ENCODE measurements at places on chromosomes 6 and 20.

- DNase-seq, result no peak
Measured at GRCh38 chr20:46014517-46015396, 6.0 kb downstream of the MMP9 start.

DNA sequence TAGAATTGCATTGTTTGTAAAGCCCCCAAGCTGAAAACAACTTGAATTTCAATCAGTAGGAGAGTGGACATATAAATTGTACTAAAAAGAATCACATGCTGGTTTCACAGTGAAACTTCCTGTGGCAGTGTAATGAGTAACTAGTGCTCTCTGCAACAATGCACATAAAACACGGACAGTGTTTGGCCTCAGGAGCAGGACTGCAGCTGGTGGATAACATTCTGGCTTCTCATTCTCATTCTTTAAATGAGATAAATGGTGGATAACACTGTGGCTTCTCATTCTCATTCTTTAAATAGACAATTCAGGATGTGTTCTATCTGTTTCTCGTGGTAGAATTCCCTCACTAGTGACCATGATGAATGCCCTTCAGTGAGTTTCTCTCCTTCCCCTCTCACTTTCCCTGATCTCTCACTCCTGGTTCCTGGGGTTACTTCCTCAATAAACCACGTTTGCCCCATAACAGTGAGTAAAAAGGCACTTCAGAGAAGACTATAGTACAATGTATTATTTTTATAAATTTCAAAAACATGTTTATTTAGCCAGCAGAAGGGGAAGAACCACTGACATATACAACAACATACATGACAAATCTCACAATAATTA lies 59.9 kb downstream of the SLC22A2 start:
- DNase-seq, result no peak

GRCh38 chr6:118509009-118509617 lies 39.0 kb upstream of the PLN start:
- peak; percentile 23 for DNase-seq

DNA sequence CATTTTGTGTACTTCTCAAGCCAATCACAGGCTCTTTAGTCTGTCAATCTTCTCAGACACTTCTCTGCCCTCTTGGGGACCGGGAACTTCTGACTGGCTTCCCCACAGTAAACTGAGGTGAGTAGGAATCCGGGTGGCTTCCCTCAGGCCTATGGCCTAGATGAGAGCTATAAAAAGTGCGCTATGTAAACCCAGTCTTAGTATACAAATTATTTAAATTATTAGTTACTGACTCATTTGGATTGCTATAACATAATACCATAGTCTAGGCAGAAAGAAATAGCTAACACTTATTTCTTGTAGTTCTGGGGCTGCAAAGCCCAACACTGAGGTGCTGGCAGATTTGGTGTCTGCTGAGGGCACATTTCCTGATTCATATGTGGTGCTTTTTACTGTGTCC lies 109.2 kb upstream of the MCHR2 start:
- DNase-seq, result no peak

DNA sequence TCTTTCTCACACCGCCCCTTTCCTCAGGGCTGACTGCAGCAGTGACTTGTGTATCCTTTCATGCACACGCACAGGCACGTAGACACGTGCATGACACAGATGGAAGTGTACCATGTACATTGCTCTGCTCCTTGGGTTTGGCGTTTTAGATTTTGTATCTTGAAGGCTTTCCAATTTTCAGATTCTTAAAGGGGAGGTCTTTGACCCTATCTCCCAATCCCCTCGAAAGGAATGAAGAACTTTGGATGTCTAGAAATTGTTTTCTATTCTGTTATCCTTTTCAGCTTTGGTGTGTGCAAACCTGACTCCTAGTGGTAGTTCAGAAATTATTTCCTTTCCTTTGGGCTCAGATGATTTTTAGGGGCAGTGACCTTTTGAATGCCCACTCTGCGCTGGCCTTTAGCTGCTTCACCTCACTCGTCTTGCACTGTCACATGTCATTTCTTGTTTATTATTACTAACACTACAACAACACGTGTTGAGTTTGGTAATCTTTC lies 63.0 kb downstream of the HIVEP1 start:
- no peak for DNase-seq

GRCh38 chr6:36357872-36358225 lies 21.2 kb upstream of the BNIP5 start:
- DNase-seq, result no peak

- DNase-seq, result peak; percentile 31
Measured at GRCh38 chr6:16157909-16158308, 29.0 kb downstream of the MYLIP start.

DNA sequence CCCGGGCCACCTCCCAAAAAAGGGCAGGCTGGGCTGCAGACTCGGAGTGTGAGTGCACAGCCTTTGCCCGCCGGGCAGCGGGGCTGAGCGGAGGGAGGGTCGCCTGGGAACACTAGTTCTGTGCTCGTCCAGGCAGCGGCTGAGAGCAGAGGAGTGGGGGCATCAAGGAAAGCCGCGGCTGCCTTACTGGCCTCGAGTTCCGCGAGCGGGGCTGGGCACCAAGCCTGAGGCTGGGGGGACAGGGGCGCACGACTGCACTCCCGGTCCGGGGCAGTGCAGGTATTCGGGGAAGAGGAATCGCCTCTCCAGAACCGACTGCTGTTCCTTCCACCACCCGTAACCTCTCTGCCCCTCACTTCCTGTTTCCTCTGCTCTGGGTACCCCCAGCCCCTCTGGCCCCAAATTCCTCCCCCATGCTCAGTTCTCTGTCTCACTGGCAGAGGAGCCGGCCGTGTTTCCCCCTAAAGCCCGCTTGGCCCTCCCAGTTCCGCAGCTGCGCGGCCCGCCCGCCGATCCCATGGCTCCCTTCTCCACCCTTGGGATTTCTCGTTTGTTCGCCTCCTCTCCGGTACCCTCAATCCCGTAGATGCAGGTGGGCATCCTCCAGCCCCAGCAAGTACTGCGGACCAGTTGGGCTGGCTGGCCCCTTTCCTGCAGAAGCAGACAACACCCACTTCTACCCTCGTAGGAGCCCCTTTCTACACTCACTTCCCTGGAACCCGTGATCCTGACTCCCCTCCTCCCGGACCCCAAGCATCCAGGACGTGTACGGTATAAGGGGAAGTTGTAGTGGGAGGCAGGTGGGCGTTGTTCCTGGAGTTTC lies 5.1 kb downstream of the RING1 start:
- no peak for DNase-seq

DNA sequence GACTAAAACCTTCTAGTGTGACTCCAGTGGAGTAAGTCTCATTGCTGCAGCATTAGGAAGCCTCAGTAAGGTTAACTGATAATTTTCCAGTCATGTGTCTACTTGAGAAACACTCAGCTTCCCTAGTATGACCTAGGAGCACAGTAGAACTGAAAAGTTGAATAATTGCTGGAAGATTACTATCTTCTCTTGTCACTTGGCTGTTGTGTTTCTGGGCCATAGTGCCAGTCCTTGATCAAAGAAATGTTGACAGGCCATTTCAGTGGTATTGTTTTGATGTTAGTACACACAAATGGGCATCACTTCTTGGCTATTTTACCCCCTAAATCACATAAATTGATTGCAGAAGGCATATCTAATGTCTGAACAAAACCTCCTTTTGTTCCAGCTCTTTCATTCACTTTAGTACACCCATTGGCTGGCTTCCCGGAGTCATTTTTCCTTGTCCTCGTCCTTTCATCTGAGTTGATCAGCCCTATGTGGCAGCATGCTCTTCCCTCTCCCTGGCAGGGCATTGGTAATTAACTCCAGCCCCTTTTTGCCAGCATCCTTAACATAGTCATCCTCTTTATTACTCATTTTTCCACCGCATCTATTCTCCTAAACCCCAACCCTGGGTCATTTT lies 6.0 kb downstream of the ENPP3 start:
- no peak for DNase-seq

DNA sequence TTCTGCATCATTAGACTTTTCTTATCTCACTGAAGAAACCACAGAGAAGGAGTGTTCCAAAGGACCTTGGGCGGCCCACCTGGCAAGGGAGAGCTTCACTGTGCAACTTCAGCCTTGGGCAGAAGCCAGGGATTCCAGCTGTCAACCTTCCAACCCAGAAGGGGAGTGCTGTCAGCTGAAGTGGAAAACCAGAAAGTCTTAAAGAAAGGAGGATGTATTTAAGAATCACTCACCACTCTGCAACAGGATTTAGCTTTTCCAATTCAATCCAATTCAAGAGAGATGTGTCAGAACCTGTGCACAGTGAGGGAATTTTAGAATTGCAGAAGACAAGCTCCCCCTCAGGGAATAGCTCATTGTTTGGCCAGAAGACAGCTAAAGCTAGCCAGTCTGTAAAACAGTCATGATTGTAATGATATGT lies 553.7 kb downstream of the CD83 start:
- DNase-seq, result peak; percentile 9

DNA sequence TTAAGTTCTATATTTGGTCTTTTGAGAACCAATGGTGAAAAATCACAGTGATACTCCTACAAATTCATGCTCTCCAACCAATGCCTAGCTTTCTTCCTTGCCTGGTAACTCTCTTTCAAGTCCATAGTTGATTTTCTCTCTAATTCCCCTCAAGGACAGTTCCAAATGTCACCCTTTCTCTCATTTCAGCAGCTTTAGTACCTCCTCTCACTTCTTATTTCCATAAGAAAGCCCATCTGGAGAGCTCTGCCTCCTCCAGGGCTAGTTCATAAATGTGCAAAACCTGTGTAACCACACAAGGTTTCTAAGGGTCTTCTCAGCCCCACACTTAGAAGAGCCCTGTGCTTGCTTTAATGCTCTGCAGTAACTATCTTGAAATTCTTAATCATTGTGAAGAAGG lies 155.4 kb upstream of the PLCB4 start:
- no peak for DNase-seq

DNA sequence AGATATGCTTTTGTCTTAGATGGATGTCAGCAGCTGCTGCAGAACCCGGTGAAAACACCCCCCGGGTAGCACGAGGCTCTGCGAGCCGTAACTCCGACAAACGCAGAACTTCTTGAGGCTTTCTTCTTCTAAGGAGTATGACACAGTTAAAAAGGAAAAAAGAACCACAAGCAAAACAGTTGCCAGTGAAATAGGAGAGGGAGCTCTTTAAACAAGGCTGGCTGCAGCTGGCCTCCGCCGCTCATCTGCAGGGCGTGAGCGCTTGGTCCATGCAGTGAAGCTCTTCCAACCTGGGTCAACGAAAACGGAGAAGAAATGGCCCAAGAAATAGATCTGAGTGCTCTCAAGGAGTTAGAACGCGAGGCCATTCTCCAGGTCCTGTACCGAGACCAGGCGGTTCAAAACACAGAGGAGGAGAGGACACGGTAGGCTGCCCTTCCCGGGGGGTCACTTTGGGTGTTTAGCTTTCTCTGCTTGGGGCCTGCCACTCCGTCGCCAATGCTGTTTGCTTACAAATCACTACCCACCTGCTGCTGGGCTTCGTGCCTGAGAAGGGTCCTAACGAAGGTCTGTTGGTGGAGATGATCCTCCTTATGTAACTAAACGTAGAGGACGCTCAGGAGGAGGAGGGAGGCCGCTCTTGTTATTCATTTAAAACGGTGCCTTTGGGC lies 13.2 kb downstream of the SYTL3 start:
- peak; percentile 14 for DNase-seq

- DNase-seq, result no peak
Measured at GRCh38 chr6:91221072-91221720, 634.3 kb upstream of the MAP3K7 start.

DNA sequence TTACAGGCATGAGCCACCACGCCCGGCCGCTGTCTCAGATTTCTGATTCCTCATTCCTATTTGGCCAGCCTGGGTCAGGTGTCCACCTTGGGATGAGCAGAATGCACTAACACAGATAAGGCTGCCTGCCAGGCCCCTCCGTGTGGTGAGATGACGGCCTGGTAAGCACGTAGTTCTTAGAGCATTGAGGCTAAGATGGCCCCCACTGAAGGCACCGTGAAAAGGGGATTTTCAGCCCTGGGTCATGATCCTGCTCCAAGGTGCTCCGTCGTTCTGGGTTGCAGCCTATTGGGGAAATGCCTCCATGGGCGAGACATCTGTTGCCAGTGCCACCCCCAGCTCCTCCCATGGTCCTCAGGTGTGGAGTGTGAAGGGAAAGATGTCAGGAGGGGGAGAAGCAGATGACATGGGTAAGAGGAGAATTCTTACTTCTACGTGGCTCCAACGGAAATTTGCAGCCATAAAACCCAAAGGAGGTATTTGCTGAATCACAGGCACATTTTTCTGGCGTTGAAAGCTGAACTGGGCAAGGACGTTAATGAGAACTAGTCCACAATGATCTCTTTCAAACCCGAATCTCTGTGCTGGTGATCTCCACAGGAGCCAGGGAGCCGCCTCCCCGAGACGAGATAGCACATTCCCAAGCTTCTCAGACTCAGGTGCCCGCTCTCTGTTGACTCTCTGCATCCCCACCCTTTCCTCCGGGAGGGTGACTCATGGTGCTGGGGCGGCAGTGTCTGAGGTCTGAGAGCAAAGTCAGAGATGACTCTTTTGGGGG lies 34.0 kb upstream of the BMP6 start:
- no peak for DNase-seq
